ENCODE measurements at places on chromosomes 3 and 15.

DNA sequence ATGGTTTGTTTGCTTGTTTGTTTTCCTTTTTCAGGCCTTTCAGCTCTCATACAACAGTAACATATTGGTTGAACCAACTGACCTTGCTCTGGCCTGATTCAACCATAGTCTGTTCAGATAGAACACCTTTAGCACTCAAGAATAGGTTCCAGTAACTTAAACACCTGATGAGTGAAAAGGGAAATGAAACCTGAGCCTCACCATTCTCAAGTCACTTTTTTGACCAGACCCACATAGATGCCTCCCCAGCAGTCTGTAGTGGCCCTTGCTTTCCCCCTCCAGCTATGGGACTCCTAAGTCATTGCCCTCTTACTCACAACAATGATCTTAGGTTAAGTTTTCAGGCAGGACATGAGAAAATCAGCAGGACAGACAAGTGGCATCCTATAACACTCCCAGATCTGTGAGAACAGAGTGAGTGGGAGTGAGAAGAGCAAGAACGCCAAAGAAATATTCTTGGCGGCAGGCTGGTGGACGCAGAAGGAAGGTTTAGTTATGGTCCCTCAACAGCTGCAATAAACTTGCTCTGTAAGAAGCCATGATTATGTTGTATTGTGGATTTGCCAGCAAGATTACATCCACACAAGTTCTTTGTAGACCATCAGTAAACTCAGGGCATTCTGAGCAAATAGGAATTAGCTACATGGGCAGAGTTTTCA, 367.5 kb downstream of the MECOM start:
- no peak for DNase-seq

DNA sequence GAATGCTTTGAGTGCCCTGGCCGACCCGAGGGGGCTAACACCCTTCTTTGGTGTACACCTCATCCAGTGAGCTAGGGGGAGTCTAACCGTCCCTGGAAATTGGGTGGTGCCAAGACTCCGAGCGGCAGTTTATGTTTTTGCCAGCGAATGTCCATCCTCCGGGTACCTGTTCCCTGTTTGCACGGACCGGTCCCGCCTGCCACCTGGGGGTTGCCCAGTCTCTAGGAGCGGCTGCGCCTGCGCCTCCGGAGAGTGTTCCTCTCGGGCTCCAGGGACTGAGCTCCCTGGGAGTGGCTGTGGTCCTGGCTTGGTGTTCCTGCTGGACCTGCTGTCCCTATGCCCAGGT, 913 bp upstream of the WNT7A start:
- DNase-seq: no peak

GRCh38 chr3:18237251-18238005, 187.7 kb downstream of the SATB1 start:
- DNase-seq: no peak

DNA sequence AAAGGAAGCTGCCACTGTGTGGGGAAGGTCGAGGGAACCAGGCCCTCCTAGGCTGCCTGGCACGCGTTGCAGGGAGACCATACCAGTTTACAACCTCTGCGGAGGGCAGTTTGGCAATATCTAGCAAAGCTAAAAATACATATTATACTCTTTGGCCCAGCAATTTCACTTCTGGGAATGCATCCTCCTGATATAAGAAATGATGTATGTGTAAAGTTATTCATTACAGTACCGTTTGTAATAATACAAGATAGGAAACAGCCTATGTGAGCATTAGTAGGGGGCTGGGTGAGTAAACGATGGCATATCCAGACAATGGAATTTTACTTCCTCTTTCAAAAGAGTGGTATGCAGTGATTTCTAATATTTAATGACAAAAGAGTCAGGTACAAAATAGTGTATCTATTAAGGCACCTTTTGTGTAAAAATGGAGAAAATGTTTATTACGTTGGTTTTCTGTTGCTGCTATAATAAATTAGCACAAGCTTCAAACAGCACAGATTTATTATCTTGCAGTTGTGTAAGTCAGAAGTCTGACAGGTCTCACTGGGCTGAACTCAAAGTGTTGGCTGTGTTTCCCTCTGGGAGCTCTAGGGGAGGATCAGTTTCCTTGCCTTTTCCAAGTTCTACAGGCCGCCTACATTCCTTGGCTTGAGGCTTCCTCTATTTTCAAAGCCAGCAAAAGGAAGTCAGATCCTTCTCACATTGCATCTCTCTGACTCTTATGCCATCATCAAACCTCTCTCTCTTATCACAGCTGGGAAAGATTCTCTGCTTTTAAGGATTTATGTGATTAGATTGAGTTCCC, 9.0 kb downstream of the APOD start:
- no peak for DNase-seq

GRCh38 chr3:125350597-125350996, 24.5 kb downstream of the ZNF148 start:
- no peak for DNase-seq

DNA sequence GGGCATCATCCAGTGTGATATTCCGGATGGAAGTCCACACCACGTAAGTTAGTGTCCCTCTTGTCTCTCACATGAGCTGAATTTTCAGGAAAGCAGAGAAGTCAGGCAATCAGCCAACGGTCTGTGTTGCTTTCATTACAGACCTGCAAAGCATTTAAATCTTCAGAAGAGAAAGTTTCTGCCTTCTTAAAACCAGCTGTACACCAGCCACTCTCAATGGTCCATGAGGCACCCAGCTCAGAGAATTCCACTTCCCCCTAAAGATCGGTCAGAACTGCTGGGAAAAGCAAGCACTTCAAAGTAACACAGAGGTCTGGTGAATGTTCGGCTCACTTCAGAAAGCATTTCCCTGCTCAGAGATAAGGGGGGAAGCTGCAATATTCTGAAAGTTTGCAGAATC, 903.7 kb downstream of the EPHA3 start:
- DNase-seq: no peak

DNA sequence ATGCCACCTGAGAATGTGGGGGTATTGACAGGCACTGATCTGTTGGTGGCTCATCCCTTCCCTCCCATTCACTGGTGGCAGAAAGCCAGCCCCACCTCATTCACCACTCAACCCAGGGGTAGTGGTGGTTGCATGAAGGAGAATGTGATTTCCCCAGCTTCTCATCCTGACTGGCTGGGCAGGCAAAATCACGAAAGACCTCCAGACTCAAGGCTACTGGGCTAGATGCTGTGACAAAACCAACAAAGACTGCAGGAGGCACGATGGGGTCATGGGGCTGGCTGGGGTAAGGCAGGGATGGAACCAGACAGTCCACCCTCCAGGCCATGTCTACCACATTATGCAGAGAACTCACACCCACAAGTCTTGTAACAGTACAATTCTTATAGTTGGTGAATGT, 33.9 kb downstream of the FSTL1 start:
- DNase-seq: no peak

DNA sequence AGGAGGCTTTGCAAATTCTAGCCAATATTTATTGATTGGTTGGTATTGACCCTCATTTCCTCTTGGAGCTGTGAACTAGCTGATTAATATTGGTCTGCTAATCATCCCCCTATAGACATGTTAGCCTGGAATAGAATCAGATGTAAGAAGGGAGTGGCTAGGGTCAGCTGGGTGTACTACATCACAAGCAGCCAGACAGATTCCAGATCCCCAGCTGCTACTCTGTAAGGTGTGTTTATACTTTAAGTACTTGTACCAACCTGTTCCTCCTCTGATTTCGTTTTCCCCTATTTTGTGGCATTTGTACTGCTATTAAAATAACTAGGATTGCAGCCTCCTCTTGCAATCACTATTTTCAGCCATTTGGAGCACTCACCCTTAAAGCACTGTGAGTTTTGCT, 49.9 kb downstream of the PARP15 start:
- DNase-seq: no peak

DNA sequence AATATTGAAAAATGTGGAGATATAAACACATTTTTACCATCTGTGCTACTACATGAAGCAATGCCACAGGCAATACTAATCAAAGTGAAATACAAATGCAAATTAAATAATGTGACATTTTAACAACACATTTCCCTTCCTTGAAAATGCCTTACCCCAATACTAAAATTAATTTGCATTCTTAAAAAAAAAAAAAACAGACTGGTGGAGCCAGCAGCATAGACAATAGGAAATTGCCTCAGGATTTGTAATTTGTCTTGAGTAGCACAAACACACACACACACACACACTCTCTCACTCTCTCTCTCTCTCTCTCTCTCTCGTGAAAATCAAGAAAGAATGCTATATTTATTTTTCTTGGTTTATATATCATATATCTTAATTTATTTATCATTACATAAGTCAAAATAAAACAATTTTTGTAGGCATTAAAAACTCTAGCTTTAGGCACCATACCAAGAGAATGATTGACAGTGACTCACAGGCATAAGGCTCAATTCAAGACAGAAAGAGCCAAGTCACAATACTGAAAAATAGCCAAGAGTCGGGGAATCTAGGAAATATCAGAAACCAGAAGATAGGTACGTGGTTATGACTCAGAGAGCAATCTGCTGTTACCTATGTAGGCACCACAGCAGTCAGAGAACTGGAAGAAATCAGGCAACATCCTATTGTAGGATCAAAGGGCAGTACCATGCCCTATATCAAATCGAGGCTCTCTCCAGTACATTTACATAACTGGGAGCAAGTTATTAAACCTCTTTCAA, 23.0 kb downstream of the SUCNR1 start:
- no peak for DNase-seq
